Urothelium cell line (cell line): ENCODE measurements at places on chromosomes 12 and 14.

DNA sequence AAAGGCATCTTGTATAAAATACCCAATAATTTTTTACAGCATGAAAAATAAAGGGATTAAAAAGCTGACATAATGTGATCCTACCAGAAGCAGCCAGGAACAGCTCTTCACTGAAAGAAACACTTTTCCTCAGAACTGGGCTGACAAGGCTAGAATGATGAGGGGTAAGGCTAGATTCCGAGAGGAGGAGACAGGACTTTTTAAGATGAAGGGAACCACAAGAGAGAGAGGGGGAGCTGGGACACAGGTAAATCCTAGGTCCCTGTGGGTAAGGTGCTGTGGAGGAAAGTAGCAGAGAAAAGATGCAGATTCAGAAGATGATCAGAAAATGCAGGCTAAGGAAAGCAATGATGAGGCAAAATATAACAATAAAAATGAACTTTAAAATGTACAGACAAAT lies 29.5 kb downstream of the C2CD5 start:
- no peak for DNase-seq

DNA sequence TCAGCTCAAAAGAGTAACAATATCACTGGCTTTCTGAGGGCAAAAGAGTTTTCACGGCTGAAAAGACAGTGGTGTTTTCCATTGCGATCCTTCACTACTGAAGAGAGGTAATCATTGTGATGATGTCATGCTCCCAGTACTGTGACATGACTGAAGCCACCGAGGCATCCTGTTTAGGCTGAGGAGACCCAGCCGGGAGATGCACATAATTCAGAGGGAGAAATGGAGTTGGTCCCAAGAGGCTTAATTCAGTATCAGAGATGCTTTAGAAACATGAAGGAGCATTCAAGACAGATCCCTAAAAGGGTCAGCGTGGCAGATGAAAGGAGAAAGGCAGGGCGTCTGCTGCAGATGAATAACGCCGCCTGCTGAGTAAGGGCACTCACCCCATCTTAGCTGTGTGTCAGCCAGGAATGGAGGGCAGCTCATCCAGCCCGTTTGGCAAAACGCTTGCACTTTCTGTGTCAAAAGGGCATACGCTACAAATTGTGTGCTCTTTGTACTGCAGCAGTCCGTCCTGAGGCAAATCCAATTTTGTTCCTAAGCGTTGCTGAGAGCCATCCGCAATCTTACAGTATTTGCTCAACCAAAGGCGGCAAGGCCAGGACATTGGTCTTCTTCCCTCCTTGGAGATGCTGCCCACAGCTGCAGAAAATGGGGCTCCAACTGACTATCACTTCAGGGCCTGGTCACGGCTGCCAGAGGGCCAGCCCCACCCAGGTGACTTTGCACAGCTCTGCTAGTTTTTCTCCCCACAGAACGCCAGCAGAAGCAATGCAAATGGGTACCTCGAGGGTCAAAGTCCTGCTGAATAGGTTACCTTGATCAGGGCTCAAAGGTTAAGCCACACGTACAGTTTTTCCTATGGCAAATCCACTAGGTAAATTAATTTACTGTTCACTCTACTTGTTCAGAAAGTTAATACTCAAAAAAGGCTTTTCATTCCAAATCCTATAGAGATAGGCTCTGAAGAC lies 23.5 kb downstream of the CCDC92 start:
- no peak for DNase-seq

GRCh38 chr12:3644104-3644503 lies 108.8 kb downstream of the CRACR2A start:
- no peak for DNase-seq

DNA sequence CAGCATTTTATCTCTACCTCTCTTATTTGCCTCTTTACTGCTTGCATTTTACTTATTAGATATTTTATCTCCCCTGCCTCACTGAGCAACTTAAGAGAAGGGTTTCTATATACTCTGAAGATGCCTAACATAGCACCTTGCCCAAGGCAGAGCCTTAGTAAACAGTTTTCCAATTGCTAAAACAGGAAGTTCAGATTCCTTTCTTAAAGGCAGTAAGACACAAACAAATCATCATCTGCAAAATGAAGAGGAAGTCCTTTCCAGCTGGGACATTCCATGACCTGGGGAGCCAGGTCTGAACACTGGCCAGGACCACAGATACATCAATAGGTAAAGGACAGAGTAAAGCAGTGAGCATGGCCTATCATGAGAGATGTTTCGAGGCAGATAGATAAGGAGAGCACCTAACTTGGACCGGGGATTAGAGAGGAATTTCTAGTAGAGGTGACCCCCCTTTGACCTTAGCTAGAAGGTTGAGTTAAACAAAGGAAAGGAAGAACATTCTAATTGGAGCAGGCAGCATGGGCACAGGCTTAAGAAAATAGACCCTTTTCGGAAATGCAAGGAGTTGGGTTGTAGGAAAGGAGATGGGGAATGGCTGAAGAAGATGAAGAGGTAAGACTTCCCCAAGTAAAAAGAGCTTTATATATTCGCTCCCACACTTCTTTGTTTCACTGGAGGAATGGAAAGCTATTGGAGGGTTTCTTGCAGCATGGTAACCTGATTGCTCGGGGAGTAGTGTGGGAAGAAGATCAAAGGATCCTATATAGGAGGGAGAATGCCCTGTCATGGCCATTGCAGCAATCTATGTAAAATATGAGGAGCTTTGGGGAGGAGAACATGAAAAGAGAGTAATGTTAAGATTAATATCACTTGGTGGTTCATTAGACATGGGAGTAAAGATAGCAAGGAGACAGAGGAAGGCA lies 94.8 kb downstream of the PHLDA1 start:
- no peak for DNase-seq

GRCh38 chr12:65826353-65827171 lies 2.3 kb downstream of the HMGA2 start:
- peak; percentile 46 for DNase-seq

- DNase-seq = no peak
Measured at GRCh38 chr14:95221531-95221930, 64.2 kb upstream of the DICER1 start.

GRCh38 chr14:56224229-56224628 lies 106.0 kb downstream of the PELI2 start:
- DNase-seq = no peak

GRCh38 chr14:33186656-33187055 lies 248.0 kb downstream of the NPAS3 start:
- no peak for DNase-seq

DNA sequence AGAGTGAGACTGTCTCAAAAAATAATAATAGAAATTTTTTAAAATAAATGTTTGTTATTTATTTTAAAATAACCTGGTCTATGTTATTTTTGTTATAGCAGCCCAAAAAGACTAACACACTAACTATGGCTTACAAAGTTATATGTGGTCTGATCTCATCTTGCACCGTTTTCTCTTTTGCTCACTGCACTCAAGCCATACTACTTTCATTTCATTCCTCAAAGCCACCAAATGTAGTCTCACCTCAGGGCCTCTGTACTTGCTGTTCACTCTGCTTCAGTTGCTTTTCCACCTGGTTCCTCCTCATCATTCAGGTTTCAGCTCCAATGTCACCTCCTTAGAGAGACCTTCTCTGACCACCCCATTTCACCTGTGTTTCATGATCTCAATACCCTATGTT lies 55.2 kb upstream of the MDM1 start:
- no peak for DNase-seq

GRCh38 chr12:7542813-7543212 lies 39.2 kb upstream of the CD163 start:
- DNase-seq = no peak
